ENCODE measurements at places on chromosomes 12 and 14.
A peak's percentile ranks its signal among the peaks of the same experiment; 100 is the strongest.

DNA sequence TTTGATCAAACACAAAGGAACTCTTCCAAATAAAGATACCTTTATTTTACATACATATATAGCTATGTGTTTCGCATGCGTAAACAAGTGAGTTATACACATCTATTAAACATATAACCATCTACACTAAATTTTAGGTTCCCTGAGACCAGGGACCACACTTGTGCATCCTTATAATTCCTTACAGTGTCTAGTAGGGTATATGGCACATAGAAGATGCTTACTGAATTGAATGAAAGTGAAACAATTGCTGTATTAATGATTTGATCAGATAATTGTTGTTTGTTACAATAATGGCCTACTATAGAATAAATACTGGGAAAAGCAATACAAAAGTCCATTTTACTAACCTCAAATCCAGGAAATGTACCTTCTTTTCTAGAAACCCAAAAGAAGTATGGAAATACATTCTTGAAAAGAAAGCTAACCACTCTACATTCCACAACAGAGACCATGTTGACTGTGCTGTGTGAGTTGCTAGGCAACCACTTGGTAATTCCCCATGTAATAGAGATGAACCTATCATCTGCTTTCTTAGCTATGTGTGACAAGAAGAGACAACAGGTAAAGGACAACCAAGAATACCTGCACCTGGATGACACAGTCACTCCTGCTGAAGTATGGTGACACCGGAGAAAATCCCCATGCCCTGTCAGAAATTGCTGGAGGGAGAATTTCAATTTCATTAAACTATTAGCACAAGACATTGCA, 11.9 kb upstream of the CIPC start:
- DNase-seq, result no peak

- DNase-seq, result no peak
Observed at GRCh38 chr12:11833174-11833895, 183.9 kb downstream of the ETV6 start.

- no peak for DNase-seq
Observed at GRCh38 chr12:27095346-27095745, 13.0 kb upstream of the C12orf71 start.

DNA sequence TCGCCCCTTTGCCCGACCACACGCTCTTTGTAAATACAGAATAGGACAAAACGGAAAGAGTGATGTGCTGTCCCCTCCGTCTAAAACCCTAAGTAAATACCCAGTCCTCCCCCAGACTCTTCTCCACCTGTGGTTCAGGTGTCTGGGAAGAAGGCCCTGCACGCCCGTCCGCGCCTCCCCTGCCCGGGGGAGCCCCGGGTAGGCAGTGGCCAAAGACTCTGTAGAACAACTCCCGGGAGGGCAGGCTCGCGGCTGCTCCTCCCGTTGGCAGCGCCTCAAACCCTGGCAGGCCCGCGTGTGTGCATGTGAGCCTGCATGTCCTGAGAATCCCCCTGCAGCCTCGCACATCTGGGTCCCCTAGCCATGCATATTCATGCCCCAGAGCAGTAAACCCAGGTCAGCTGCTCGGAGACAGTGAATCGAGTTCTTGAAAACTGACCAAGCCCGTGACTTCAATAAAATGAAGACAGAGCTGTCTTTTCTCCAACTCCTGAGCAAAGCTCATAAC, 165.8 kb downstream of the MON2 start:
- no peak for DNase-seq

DNA sequence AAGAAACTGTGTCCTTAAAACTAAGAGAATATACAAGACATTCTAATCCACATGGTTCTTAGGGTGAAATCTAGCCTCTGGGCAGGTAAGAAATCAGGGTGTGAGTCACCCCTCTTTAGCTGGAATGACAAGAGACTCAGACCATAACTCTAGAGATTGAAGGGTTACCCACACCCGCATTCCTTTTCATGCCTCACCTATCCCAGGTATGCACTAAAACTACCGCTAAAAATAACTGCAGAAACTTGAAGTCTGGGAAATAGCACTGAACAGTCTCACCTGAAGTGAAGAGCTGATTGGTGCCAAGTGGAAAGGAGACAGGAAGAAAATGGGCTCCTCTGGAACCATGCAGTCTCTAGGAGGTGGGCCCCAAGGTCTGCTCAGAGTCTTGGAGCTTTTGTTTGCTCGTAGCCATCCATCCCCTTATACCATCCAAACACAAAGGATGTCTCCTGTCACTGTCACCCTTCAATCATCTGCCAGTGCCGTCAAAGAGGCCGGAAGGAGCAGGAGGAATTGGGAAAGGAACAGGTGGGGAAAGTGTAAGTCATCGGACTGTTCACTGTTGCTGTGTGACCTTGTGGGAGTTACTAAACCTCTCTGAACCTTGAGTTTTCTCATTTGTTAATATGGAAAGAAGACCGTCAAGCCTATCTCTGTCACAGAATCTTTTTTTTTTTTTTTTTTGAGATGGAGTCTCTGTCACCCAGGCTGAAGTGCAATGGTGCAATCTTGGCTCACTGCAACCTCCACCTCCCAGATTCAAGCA, 22.4 kb downstream of the DDX47 start:
- DNase-seq, result no peak

DNA sequence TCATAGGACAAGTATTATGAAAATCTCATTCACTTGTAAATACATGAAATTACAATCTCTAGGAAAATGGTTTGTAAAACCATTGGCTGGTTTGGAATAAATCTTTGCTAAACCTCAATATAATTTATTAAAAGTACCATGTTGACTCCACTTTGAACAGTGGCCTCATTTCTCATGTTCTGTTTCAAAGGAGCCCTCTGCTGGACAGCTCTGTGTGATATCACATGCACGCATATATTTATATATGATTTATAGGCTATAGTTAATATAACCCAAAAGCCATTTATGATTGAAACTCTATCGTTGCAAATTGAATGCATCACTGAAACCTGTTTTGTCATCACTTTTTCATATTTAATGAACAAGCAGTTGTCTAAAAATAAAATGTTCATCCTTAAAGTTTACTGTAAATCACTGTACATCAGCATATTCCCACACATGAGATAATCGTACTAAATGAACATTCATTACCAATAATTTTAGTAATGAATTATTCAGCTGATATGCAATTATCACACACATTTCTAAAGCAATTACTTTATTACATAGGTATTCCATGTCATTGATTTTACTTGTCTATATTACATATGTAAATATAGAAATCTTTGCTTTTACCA, 493.8 kb downstream of the NPAS3 start:
- no peak for DNase-seq

DNA sequence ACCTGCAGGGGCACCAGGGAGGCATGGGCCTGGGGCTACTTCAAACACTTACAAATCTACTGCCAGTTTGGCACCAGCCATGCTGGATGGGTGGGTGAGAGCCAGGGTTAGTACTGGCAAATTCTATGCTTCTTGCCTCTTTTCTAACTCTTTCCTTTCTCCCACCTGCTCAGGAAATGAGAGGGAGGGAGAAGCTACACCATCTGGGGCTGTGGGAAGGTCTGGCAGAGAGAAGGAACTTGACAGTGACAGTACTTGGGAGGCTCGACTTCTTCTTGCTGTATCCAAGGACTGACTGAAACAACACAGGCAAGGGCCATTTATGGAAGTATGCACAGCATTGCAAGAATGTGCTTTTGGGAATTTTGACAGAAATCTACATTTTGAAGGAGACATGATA, 149.6 kb upstream of the DYRK2 start:
- DNase-seq, result no peak

- no peak for DNase-seq
Observed at GRCh38 chr12:82149045-82149444, 209.1 kb downstream of the CCDC59 start.

DNA sequence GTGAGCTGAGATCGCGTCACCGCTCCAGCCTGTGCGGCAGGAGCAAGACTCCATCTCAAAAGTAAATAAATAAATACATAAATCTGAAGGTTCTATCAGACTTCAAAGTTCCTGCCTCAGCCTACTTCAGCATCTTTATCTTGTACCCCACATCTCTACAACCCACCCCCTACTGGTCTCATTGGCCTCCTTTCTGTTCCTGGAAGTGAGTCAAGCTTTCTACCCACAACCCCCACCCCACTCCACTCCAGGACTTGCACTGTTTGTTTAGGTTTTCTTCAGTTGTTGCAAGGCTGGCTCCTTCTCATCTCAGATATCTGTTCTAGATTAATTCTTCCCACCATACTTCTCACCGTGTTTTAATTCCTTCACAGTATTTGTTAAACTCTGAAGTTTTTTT, 714 bp upstream of the PSMC6 start:
- DNase-seq, result peak; percentile 20

- DNase-seq, result no peak
Observed at GRCh38 chr12:25984759-25985158, 26.3 kb downstream of the RASSF8 start.

GRCh38 chr12:88255847-88256246, 113.7 kb downstream of the TMTC3 start:
- DNase-seq, result no peak

DNA sequence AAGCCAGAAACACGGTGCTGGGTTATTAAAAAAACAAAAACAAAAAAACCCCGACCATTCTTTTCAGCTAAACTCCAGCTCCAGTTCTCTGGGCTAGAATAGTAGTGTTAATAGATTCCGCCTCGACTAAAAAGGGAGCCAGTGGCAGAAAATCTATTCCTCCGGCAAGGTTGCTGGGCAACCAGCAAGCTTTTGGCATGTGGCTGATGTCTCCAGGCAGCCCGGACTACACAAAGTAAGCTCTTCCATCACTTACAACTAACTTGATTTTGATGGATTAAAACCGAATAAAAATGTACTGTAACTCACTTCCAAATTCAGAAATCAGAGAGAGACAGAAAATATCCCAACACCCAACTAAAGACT, 126.4 kb upstream of the FOXN3 start:
- DNase-seq, result no peak

DNA sequence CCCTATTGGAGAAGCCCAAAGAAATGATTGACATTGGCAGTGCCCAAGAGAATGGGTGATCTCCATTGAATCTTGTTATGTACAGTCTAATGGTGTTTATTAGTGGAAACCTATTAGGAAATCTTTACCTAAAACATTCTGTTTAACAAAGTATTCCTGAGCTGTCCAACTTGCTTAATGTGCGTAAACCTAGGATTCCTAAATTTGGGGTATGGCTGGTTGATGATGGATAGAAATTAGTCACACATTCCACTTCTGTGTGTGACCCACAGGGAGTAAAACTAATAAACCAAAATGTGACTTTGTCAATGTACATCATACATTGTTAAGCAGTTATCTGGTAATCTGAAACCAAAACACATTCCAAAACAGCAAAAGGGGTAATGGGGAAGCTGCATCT, 761.3 kb downstream of the FSCB start:
- DNase-seq, result no peak

GRCh38 chr12:82930301-82930700, 243.6 kb downstream of the TMTC2 start:
- DNase-seq, result no peak

- no peak for DNase-seq
Observed at GRCh38 chr14:36176524-36176923, at the start of gene PTCSC3. Gene PTCSC3 (minus strand): TSS chr14:36176722.

DNA sequence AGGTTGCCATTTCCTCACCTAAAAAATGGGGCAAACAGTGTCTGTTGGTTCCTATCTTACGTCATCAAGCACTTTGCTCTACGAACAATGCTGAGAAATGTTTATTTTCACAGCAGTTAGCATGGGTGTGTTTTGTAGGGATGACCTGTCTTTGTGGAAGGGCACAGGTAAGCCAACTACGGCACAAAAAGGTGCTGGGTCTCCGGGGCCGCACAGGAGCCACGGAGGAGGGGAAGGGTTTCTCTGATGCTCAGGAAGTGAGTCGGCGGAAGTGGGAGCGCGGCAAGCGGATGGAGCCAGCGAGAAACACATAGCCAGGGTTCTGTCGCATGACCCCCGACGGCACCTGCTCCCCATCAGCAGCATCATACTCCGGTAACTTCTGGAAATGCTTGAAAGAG, 65.6 kb upstream of the TCL1B start:
- no peak for DNase-seq

Measured in CD4-positive, alpha-beta T cell treated with Interferon gamma for 1 hour (primary cell).